Activated T-helper 2 cell treated with anti-CD3 and anti-CD28 coated beads, Interferon-gamma antibody, Interleukin-2, Interleukin-4, amounts not matched to agents 10 μg/mL and 5 μg/mL and 100 μg/mL, durations not matched to agents 14 hours and 24 hours and 36 hours (primary cell): ENCODE measurements at places on chromosomes 5 and 9. TPM values are rescaled to one million over a fixed set of nuclear protein-coding genes. Genes with fewer than 3 reads are reported as not detected.

DNA sequence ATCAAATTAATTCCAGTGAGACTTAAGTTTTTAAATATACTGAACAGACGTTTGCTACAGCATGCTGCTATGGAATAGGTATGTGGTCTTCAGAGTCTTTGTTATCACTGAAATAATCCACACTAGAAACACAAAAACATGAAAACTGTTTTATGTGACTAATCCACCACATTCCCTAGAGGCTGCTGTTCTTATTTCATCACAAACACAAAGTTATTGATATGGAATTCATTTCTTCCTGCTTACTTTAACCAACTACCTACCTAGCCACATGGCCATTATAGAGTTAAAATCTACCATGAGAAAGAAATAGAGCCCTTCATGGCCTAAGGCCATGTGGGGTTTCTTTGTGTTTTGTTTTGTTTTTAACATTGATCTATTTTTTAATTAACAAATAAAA, 232.3 kb upstream of the PTGER4 start:
- no peak for DNase-seq

GRCh38 chr5:173429489-173430150, 101.4 kb upstream of the STC2 start:
- DNase-seq: no peak

SLC27A4 gene
- 30.5 and 32.0 TPM in 2 replicates for total RNA-seq

- no peak for DNase-seq
Observed at GRCh38 chr5:16913187-16914107, 22.6 kb downstream of the MYO10 start.

SPAG8 gene
- 0.82 and 1.5 TPM in 2 replicates for total RNA-seq

LOX gene
- total RNA-seq: not detected in 2 replicates

GRCh38 chr5:141681695-141682641, at the start of gene ARAP3:
Gene ARAP3 (minus strand): TSS chr5:141682230. CDS start chr5:141680486, 1,744 bp downstream.
- DNase-seq: no peak
